Fibroblast of pulmonary artery (primary cell): ENCODE measurements at places on chromosomes 13 and 19.

- peak; percentile 20 for DNase-seq
Observed at GRCh38 chr13:26255691-26256277, 1.9 kb downstream of the CDK8 start.

DNA sequence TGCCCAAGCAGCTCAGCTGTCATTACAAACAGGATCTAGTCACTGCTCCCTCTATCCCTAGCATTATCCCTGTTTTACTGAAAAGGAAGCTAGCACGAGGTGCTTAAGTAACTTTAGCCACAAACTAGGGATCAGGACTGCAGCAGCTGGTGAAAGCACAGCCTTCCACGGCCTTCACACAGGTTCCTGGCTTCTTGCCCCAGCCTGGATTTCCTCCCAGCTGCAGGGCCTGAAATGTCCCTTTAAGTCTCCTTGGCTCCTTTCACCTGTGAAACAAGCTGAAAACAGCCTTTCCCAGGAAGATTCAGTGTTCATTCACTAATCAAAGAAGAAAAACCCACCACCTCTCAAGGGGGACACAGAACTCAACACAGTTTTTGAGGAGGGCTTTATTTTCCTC is 754.5 kb downstream of the DIAPH3 start:
- DNase-seq = peak; percentile 45

DNA sequence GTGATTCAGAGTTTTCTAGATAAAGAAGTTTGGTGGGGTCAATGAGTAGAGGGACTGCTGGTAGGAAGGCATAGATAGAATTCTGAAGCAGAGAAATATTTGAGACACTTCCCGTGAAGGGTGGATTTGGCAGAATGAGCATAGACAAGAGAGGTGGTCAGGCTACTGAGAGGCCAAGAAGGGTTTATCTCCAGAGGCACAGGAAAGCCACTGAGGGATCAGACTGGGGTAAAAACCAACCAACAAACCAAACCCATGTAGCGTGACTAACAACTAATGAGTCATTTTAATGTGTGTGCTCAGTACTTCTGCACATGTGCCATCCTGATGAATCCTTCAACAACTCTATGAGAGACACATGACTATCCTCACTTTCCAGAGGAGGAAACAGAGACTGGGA is 60.0 kb upstream of the SERP2 start:
- peak; percentile 63 for DNase-seq

DNA sequence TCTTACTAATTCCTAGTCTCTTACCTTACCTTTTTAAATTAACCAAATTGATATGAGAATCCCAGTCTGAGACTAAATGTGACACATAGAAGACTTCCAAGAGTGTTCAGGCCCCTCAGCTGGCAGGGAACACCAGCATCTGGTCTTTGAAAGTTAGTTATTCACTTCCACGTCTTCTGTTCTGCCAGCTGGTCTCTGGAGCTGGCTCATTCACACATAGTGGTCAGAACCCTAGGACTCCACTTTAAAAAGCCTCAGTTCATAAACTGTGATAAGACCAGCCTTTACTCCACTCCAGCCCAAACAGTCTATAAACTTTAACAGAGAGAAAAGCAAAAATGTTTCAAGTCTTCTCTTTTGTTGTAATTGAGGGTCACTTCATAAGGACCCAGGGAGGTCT is 263.0 kb downstream of the DCT start:
- no peak for DNase-seq

DNA sequence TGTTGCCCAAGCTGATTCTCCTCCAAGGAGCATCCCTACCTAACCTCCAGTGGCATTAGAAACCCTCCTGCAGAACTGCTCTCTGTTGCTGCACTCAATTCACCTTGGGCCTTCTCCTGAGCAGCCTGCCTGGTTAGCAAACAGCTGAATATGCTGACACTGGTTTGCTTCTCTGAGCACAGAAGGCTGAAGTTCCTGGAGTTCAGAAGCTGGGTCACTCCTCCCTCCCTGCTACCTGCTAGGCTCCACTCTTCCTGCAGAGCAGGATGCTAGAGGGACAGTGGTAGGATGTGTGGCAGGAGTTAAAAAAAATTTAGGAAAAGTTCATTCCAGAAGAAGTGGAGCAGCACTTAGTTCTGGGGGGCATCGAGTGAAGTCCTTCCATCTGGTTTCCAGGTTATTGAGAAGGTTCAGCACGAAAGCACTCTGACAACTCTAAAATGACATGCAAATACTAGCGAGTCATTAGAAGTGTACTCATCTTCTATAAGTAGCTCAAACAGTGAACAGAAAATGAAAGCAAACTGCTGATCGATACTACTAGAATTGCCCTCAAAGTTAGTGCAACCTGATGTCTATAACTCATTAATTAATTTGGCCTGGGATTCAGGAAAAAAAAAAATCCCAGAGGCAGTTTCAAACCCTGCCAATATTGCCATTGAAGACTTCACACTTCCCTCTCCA is 293.7 kb downstream of the POU4F1 start:
- DNase-seq = no peak

DNA sequence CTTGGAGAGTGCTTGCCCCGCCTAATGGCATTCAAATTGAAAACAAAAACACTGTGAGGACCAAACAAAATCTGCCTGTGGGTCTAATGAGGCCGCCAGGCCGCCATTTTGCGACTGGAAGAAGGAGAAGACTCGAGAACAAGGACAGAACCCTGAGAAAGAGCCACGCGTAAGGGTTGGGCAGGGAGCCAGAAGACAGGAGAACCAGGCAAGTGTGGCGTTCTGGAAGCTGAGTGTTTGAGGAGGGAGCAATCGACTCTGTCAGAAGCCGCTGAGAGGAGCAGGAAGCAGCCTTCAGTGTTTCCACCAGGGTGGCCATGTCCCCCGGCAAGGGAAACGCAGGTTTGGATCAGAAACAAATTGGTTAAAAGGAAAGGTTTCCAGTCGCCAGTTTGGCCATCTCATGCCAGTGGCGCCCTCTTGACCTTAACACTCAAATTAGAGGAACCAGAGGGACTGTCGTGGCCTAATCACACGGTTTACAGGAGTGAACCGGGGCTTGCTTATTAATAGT is 10.2 kb upstream of the PTOV1 start:
- no peak for DNase-seq

DNA sequence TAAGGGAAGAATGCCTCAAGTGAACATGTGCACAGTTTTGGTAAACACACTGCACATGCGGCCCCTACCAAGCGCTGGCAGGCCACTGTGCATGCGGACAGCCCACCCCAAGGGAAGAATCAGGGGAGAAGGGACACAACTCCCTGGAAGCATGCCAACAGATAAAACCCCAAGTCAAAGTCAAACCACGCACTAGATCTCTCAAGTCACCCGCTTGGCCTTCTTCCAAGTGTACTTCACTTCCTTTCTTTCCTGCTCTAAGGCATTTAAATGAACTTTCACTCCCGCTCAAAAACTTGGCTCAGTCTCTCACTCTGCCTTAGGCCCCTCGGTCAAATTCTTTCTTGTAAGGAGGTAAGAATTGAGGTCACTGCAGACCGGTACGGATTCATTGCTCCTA is 4.6 kb upstream of the RFXAP start:
- peak; percentile 41 for DNase-seq

DNA sequence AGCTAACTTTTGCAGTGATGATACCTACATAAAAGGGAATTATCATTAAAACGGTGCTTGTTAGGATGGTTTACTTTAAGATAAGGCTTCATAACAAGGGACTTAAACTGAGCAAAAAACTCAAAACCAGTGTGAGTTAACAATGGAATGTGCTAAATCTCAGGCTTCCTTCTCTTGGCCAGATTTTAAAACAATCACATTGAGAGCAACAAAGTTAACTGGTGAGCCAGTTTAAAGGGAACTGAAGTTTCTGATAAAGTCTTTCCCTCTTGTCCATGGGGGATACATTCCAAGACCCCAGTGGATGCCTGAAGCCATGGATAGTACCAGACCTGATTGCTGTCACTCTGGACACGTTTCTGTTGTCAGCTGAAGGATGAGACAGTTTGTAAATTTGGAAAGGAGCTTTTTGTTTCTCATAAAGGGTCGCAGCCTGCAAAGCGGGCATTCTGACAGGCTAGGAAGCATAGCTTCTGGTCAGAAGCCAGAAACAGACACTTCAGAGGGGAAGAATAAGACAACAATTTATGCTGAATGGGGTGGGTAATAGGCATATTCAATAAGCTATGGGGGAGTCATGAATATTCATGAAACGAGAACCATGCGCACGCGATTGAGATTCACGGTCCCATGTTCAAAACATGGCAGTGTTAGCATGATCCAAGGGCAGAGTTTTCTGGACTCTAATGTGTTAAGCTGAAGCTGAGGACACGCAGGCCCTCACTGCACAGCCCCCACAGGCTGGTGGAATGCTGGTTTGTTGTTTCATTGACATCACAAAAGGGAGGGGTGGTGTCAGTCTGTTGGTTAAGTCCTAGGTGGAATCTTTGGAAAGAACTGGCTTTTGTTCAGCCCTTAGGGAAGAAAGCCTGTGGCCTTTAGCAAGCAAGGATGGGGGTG is 150.6 kb upstream of the RNF113B start:
- DNase-seq = peak; percentile 59

- DNase-seq = peak; percentile 79
Observed at GRCh38 chr19:38949580-38950367, 19.0 kb downstream of the MRPS12 start.

- DNase-seq = no peak
Observed at GRCh38 chr13:80430561-80430960, 89.6 kb upstream of the SPRY2 start.
